Stimulated activated CD4-positive, alpha-beta T cell treated with anti-CD3 and anti-CD28 coated beads, TNF-alpha, amount 100 ng/mL, for 1 hour (primary cell): ENCODE measurements at places on chromosomes 6 and 20.

- DNase-seq, result no peak
These were observed 37.2 kb upstream of the PLCB1 start for GRCh38 chr20:8094850-8095249.

DNA sequence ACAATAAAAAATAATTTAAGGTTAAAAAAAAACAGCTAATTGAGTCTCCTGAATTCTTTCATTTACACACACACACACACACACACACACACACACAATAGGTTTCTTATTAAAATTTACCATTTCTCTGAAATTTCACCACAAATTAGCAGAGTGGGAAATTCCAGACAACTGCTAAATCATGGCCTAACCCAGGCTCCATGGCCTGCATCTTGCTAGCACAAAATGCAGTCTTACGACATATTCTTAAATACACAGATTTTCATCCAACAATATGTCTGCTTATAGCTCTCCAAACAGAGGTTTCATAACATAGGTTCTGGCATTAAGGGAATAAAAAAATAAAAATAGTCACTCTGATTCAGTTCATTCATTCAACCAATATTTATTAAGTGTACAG lies 46.9 kb downstream of the SOD2 start:
- DNase-seq, result no peak

DNA sequence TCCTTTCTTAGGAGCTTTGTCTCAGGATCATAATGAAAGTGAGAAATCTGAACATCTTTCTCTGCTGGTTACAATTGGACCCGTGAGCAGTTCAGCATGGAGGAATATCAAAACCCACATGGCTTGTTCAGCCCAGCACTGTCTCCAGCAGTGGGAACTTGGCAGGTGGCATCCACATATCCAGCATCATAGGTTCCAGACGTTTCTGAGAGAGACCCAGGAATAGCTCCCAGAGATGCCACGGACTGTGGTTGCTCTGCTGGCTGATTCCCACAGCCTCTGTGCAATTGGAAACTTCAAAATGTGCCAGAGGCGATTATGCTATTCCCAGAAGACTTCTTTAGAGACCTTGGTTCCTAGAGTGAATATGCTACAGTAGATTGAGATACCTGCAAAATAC lies 76.4 kb downstream of the PHACTR2 start:
- no peak for DNase-seq

DNA sequence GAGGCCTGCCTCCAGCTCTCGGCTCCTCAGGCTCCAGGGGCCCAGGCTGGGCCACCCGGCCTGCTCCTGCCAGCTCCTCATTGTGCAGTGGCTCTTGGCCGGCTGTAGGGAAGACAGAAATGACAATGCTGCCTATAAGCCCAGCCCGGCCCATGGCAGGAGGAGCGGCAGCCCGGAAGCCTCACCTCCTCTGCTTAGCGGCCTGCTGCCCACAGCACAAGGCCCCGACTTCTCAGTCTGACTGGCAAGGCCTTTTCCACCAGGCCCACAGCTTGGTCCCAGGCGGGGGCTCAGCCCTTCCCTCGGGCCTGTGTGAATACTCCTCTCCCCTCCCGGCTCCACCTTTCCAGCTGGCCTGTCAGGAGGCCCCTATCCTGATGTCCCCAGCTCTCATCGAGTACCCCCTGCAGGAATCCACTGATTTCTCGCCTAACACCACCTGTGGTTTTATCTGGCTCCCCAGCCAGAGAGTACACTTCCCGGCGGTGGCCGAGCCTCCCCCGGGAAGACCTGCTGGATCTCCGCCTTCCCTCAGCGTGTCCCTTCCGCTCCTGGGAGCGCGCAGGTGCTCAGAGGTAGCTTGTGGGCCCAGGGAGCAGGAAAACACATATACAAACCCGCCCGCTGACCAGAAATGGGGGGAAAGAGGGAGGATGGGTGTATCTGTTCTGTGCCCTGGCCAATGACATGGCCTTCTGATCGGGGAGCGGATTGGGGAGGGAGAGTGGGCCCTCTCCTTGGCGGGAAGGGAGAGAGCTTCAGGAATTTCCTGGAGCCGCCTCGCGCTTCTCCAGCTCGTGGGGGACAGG lies 963 bp downstream of the DDRGK1 start:
- no peak for DNase-seq

DNA sequence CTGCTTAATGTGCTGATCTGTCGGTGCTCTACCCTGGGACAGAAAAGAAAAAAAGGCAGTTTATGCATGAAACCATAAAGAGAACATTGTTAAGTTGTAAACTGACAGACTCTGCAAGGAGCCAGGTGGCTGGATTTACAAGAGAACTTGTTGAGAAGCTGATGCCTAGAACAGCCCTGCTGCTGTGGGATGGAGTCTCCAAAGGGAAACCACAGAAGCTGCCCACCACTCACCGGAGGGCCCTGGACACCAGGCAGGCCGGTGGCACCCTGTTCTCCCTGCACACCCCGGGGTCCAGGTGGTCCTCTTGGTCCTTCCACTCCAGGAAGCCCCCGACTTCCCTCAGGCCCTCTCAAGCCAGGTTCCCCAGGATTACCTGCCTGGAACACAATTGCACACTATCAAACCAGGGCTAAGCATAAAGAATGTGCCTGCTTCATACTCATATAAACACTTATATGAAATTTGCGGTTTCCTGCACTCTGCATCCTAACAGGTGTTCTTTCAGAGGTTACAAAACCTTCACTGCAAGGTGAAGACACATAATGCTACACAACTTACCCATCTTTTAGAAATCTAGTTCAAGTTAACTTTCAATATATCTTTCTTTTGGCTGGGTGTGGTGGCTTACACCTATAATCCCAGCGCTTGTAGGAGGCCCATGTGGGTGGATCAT lies 68.2 kb downstream of the COL9A1 start:
- no peak for DNase-seq
